ENCODE measurements at places on chromosomes 7 and 10.
A peak's percentile ranks its signal among the peaks of the same experiment; 100 is the strongest.

DNA sequence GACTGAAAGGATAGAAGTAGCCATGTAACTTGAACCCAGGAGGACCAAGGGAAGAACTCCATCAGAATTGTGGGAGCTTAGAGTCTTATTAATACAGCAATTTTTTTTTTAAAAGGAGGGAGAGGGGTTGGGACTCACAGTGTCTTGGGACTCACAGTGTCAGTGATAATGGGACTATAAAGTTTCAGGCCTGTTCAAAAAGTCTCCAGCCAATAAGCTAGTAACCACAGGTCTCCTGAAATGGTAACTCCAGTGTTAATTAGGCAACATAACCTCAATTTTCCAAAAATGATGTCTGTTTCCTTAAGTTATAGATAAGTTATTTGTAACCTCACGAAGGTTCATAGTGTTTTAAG, 2.4 kb upstream of the HNRNPH3 start:
- DNase-seq = no peak

DNA sequence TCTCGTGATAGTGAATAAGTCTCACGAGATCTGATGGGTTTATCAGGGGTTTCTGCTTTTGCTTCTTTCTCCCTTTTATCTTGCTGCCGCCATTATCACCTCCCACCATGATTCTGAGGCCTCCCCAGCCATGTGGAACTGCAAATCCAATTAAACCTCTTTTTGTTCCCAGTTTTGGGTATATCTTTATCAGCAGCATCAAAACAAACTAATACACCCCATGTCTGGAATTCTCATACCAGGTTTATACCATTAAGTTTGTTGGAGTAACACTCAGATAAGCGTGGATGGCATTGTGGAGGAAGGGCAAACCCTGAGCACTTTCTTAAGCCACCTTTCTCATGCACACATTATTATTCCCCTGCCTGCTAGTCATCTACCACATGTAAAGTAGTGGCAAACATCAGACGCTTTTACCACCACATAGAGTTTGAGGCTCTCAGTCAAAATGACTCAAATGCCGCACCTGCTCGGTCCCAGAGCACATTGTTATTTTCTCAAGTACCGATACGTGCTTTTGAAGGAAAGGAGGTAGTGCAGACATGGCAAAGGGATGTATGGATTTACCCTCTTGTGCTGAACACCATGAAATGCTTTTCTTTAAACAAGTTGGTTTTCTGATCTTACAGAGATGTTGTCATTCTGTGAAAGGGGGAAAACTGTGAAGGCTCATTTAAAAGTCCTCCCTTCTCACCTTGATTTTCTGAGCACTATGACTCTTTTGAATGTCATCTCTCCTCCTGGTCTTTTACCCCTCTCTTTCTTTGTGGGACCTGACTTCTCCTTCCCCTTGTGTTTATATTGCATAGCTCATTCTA, 429.7 kb downstream of the EXOC4 start:
- DNase-seq = no peak

DNA sequence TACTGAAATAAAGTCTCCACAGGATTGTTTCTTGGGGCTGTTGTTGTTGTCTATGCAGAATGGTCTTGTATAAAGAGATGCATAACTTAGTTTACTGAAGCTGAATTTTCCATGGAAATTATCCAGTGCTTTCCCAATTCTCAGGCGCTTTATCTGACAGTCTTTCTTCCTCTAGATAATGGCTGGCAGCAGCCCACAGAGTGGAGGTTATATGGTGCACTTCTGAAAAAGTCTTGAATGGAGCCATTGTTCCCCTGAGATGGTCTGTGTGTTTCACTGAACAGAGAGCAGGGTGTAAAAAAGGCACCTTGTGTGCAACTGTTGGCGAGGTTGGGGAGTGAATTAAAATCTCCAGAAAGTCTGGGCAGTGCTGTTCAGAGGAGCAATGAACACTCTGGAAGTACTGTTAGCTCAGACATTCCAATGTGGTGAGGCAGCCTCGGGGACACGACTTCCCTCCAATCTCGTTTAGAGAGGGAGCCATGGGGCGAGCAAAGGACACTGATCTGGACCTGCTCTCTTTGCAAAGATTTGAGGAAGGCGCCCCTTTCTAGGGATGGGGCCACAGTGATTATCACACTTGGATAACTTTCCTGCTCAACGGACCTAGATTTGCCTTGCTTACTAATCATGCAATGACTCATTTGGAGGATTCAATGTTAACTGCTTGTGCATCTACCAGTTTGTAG, 2.0 kb upstream of the PLCE1 start:
- DNase-seq = peak; percentile 32

DNA sequence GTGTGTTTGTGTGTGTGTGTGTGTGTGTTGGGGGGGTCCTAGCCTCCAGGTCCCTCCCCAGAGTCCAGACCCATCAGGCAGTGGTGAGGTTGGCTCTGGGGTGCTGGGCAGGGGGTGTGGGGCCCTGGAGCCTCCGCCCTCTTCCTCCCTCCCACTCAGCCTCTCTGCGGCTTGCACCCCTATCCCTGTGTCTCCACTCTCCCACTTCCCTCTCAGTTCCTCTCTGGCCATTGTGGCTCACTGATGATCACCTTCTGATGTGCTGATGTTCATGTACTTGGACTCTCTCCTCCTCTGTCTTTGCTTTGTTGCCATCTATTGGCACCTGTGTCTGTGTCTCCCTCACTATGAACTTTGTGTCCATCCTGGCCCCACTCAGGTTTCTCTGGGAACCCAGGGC, 298.7 kb downstream of the ZEB1 start:
- no peak for DNase-seq

DNA sequence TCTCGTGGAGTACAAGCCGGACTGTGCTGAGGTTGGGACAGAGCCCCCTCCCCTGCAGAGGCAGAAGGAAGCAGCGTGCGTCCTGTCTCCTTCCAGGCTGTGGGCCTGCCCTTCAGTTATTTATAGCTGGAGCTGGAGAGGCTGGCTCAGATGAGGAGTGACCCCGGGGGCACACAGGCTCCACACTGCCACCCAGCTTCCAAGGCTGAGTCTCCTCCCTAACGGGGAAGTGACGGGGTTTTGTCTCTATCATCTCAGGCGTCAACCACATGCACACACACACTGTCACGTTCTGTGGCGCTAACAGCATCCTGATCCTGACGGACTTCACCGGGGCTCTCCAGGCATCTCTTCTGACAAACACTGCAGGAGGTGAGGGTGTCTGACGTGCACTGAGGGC, 25.4 kb downstream of the AMZ1 start:
- DNase-seq = no peak

GRCh38 chr10:93255546-93255945, 181.9 kb downstream of the CYP26A1 start:
- no peak for DNase-seq

- no peak for DNase-seq
These were observed 240.0 kb upstream of the IMMP2L start for GRCh38 chr7:111802194-111802772.

DNA sequence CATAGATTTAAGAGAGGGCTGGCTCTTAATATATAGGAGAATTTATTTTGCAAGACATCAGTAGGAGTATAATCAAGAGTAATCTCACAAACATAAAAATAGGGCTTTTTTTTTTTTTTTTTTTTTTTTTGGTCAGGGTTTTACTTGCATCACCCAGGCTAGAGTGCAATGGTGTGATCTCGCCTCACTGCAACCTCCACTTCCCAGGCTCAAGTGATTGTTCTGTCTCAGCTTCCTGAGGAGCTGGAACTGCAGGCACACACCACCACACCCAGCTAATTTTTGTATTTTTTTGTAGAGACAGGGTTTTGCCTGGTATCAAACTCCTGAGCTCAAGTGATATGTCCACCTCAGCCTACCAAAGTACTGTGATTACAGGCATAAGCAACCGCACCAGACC, 535.3 kb downstream of the CCSER2 start:
- DNase-seq = no peak

GRCh38 chr10:14491811-14492210, 161.1 kb upstream of the FRMD4A start:
- no peak for DNase-seq

DNA sequence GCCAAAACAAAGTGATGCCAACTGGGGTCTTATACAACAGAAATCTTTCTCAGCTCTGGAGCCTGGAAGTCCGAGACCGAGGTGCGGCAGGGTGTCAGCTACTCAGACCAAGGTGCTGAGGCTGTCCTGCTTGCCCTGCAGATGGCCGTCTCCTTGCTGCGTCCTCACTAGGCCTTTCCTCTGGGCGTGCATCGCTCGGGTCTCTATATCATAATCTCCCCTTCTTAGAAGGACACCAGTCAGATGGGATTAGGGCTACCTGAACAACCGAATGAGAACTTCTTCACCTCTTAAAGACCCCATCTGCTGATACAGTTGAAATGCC, 244.7 kb downstream of the EBF3 start:
- DNase-seq = no peak

- peak; percentile 92 for DNase-seq
These were observed 3.0 kb downstream of the AFAP1L2 start for GRCh38 chr10:114401195-114401791.

DNA sequence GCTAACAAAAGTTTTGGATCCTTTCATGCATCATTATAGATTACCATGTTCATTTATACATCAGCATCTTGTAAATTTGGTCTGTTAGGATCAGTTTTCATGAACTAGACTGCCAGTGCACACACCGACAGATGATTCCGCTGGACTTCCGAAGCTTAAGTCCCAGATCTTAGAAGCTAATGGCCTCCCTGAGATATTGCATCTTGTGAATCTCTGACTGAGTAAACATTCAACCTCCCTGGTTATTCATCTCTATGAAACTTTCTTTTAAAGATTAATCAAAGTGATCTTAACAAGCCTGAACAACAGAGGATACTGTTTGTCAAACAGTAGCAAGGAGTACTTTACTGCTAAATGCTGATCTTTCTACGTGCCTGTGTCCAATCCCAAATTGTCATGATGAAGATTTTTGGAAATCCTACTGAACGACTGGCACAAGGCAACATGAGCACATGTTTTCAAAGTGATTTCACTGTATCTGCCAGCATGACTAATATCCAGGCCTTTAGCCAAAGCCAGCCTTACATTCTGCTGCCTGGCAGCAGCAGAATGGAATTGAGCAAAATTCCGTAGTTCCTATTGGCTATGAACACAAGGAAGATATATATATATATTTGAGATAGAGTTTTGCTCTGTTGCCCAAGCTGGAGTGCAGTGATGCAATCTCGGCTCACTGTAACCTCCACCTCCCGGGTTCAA, 91.3 kb upstream of the ANK3 start:
- peak; percentile 52 for DNase-seq

DNA sequence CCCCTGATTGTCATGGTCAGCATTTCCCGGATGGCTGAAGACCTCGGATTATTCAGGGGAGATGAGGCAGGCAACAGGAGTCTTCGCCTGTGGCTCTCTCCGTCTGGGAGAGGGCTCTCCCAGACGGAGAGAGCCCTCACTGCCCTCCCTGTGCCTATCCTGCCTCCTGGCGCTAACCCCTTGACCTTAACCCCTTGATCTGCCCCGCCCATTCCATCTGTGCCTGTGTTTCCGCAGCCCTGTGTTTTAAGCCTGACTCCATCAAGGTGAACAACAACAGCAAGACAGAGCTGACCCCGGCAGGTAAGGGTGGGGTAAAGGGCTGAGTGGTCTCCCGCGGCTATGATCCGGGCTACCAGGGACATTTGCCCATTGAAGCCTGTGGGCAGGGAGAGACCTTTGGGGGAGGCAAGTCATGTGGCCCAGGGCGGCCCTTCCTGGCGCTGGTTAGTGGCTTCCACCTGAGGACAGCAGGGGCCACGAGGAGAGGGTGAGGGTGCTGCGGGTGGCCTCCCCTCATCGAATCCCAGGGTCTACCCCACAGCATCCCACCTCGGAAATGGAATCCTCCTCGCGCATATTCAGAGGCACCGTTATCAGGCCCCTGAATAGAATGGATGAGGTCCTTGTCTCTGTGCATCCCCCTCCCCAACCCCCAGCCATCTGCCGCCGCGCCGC, 4.2 kb upstream of the MUC12 start:
- DNase-seq = no peak

DNA sequence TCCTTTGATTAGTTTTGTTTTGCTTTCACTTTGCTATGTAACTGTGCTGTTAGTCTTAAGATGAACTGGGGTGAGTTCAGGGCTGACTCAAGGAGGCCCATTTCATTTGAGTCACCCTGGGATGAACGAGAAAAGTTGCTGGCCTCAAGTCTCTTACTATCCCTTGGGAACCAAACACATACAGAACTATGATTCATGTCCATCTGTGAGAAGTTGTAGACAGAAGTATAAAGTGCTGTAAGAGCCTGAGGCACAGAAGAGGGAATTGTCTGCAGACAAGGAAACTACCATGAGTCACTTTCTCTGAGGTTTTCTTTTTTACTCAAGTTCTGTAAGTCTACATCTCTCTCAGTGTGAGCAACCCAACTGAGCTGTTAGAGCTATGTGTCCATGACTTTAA, 179.8 kb upstream of the CSTF2T start:
- DNase-seq = peak; percentile 98

DNA sequence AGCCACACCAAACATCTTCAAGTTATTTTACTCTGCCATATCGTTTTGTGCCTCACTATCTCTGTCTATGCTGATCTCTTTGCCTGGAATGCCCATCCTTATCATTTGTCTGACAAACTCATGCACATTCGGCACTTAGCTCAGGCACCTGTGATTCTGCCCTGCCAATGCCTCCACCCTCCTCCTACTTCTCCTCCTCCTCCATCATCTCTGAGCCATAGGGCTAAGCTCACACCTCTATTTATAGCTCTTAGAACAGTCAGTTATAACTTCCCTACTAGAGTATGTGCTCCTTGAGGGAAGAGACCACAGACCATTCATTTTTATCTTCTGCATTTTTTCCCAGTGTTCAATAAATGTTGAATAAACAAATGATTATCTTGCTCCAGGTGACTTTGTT, 51.2 kb upstream of the CDK13 start:
- no peak for DNase-seq

DNA sequence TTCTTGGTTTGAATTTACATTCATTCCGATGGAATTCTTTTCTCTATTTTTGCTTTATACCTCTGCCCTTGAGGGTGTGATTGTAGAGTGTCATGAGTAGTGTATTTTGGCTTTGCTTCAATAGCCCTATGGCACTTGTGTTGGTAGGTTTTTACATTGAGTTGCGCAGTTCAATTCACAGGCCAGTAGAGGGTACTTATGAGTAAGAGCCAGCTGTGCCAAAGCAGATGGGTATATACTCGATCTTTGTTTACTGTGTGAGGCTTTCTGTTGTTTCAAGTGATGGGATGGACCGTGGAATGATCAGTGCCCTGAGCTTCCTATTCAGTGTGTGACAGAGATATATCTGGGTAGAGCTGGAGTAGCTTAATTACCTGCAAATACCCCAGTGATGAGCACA, 4.3 kb upstream of the AKR1C3 start:
- no peak for DNase-seq

DNA sequence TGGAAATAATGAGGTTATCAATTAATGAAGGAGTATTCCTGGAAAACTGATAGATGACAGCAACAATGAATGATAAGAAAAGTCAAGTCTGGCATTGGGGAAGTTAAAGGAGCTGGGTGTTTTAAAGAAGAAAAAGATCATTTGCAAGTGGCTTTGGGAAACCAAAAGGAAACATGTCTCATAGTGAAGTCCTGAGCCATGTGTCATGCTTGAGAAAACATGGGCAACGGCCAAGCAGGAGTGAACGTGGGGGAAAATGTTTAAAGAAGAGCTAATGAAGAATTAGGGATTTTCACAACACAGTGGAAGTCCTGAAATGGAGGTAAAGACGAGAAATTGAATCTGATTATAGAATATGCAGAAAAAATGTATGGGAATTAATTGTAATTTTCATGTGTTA, 1383.2 kb upstream of the CELF2 start:
- no peak for DNase-seq

Data from GM04504 (cell line).